NCI-H187 treated with DMSO at 0.1 percent for 48 hours (cell line): ENCODE measurements at places on chromosomes 6 and 20.

- DNase-seq: no peak
Observed at GRCh38 chr20:57794036-57794435, 84.2 kb upstream of the PMEPA1 start.

- no peak for DNase-seq
Observed at GRCh38 chr6:152301021-152301764, 336.0 kb downstream of the SYNE1 start.

GRCh38 chr20:63361519-63362435 lies 628 bp upstream of the CHRNA4 start:
- no peak for DNase-seq

GRCh38 chr6:166307082-166308032 lies 835 bp downstream of the PRR18 start:
- DNase-seq: no peak

DNA sequence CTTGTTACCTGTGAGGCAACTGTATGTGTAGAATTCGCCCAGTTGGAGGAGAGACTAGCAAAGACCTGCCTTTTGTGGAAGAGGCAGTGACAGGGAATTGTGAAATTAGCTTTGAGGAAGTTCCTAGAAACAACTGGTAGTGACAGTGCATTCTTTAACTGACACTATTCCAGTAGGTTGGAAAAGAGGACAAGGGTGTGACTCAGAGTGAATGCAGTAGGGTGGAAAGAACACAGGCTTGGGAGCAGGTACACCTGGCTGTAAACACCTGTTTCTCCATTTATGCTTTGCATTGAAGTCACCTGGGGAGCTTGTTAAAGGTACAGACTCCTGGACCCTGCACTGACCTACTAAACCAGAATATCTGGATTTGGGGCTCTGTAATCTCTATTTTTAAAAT lies 295.7 kb downstream of the PHACTR1 start:
- DNase-seq: no peak

DNA sequence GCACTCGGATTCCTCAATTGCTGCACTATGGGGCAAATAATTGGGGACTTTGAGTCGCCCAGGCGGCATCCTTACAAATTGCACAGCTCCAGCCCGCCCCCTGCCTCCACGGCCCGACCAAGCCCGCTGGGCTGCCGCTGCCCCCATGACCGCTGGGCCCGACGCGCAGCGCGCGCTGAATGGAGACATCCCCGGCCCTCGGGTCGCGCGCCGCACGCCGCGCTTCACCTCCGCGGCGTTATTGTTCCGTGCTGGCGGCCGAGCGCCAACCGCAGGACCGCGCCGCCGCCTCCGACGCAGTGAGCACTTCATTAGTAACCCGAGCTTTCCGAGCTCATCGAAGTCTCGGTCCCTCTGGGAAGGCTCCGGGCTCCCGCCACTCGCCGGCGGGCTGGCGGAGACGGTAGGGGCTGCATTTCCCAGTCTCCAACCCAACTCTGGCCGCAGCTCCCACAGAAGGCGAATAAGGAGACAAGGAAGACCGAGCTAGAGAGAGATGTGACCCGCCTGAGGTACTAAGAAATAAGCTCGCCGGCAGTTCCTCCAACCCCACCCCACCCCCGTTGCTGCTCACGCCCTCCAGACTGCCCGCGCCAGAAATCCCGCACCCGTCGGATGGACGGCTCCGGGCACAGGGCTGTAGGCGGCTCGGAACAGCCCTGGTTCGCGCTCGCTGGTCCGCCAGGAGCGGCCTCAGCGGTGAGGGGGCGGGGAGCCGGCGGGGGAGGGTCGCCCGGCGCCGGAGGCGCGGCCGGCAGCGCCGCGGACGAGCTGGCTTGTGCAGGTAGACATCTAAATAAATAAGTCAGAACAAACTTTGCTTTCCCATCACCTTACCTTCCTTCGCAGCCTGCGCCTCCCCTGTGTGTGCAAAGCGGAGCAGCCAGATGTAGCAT lies 703 bp downstream of the EPHA7 start:
- no peak for DNase-seq

DNA sequence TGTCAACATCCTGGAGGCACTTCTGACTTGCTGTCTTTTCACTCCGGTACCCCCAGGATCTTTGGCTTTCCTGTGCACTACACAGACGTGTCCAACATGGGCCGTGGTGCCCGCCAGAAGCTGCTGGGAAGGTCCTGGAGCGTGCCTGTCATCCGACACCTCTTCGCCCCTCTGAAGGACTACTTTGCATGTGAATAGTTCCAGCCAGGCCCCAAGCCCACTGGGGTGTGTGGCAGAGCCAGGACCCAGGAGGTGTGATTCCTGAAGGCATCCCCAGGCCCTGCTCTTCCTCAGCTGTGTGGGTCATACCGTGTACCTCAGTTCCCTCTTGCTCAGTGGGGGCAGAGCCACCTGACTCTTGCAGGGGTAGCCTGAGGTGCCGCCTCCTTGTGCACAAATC lies 12.0 kb upstream of the MAPRE1 start:
- DNase-seq: peak; percentile 4

DNA sequence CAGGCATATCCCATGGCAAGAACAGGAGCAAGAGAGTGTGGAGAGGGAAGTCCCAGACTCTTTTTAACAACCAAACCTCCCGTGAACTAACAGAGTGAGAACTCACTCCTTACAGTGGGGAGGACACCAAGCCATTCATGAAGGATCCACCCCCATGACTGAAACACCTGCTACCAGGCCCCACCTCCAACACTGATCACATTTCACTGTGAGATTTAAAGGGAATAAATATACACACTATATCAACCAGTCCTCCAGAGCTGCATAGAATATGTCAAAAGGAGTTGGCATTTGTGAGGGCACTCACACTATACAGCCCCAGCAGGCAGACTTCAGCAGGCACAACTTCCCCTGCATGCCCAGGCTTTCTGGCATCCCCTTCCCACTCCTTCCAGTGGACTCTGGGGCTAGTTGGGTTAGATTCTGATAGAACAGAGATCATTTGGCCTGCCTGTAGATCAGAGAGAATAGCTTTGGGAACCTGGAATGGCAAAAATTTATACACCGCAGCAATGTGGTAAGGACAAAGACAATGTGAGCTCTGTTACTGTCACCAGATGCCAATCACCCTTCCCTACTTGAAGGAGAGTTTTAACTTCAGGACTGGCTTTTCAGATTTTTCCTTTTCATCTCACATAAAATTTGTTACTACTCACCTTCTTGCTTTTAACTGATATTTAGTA lies 25.2 kb upstream of the TENT5A start:
- DNase-seq: no peak

GRCh38 chr6:140440223-140440835 lies 1065.9 kb upstream of the CITED2 start:
- DNase-seq: no peak

DNA sequence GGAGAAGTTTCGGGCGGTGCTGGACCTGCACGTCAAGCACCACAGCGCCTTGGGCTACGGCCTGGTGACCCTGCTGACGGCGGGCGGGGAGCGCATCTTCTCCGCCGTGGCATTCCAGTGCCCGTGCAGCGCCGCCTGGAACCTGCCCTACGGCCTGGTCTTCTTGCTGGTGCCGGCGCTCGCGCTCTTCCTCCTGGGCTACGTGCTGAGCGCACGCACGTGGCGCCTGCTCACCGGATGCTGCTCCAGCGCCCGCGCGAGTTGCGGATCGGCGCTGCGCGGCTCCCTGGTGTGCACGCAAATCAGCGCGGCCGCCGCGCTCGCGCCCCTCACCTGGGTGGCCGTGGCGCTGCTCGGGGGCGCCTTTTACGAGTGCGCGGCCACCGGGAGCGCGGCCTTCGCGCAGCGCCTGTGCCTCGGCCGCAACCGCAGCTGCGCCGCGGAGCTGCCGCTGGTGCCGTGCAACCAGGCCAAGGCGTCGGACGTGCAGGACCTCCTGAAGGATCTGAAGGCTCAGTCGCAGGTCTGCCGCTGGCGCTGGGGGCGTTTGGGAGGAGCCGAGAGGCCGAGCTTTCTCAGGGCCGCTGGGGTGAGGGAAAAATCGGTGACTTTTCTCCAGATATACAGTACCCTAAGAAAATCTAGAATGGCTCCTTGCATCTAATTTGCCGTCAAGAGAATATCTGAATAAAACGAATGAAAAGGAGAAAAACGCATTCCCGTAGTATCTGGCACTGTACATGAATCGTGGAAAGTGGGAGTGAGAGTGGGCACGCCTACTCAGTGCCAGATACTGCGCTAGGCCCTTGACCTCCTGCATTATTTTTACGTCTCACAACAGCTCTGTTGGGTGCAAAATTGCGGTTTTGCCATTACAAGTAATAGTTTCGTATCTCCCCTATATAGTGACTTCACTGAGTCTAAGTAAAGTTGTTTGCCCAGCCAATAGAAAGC lies 1.0 kb downstream of the CALHM6 start:
- DNase-seq: no peak
